G401 (cell line): ENCODE measurements at places on chromosomes 5 and 9. TPM values are rescaled to one million over a fixed set of nuclear protein-coding genes. Genes with fewer than 3 reads are reported as not detected.
A peak's percentile ranks its signal among the peaks of the same experiment; 100 is the strongest.

DNA sequence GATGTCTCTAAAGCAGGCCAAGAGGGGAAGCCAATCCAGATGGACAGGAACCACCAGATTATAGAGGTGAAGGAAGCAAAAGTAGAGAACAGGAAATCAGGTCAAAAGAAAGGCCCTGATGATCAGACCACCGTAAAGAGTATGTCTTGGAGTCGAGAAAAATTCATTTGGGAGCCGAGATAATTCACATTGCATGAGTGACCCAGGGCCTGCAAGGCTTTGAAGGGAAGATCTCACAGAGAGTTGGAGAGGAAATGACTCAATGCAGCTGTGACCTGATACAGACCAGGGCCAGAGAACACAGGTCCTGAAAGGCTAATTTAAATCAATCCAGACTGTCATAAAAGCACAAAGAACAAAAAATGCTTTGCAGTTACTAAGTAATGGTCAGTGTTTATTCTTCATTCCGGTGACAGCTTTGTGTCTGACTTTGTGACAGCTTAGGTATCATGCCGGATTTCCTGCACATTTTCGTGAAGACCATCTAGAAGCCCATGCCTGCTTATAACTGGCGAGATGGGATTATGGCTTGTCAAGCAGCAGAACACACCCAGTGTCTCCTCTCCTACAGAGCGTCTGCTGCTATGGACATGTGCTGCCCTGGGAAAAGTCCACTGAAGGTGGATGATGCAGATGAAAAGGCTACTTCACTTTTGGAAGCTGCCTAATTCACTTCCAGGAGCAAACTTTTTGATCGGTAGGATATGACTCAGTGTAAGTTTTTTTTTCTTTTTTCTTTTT is 5.8 kb upstream of the ACTBL2 start:
- no peak for DNase-seq

GRCh38 chr9:95793924-95794828 is 81.3 kb upstream of the ERCC6L2 start:
- no peak for DNase-seq

GRCh38 chr9:110619831-110620230 is 40.3 kb upstream of the SVEP1 start:
- DNase-seq, result peak; percentile 15

Gene GFI1B
- total RNA-seq, result 1.5 TPM in 1 of 2 replicates, not detected in the other

- no peak for DNase-seq
Measured at GRCh38 chr9:11892401-11892800, 800.8 kb upstream of the TYRP1 start.

- no peak for DNase-seq
Measured at GRCh38 chr5:150734579-150735384, 24.0 kb downstream of the DCTN4 start.

- DNase-seq, result no peak
Measured at GRCh38 chr5:67400752-67401151, 204.2 kb upstream of the CD180 start.

DNA sequence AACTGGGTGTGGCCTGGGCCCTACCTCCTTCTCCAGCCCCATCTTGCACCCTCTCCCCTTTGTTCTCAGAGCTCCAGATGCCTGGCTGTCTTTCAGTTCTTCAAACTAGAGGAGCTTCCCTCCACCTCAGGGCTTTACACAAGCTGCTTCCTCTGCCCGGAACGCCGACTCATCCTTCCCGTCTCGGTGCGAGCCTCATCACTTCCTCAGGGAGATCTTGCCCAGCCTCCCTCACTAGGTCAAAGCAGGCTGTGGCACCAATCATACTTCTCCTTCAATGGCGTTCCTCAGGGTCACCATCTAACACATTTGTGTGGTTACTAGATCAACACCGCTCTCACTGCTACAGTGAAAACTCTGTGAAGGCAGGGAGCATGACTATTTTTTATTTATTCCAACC is 56.2 kb upstream of the ZSWIM6 start:
- no peak for DNase-seq

DNA sequence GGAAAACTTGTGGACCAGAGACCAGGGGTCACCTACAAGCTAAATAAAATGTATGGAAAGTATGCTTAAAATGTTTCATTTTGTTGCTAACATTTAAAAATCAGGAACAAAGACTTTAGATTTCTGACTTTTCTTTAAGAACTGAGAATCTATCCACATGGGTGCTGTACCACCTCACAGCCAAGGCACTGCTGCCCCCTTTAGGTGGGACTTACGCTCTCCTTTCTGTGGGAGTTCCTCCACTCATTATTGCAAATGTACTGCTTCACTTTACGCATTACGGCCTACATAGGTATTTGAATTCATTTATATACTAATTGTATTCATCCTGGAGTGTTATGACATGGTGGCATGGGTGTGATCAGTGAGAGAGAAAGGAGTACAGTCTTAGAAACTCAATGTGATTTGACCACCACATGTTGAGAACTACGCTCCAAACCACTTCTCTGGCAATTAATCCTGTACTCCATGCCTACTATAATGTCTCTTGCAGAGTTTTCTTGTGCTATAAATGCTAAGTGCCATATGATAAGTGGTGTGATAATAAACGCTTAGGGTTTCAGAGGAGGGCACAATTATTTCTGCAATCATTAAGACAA is 24.7 kb upstream of the CETN3 start:
- peak; percentile 37 for DNase-seq

DNA sequence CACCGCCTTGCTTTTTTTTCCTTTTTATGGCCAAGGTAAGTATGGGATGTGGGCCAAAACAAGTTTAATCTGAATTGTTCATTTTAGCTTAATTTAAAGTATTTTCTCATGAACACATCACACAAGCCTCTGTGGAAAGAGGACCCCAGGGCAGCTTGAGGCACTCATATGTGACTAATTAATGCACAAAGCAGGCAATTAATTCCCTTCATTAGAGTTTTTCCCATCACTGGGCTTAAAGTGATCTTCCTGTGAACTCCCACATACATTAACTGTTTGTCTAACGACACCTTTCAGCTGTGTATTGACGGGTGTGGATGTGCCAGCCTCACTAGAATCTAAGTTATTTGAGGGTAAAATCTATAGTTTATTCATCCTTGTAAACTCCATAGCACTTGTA is 103.3 kb downstream of the MRPS27 start:
- DNase-seq, result no peak

Gene SUB1
- 365 and 559 TPM in 2 replicates for total RNA-seq

Gene PCDHGA3
- not detected in 2 replicates for total RNA-seq

DNA sequence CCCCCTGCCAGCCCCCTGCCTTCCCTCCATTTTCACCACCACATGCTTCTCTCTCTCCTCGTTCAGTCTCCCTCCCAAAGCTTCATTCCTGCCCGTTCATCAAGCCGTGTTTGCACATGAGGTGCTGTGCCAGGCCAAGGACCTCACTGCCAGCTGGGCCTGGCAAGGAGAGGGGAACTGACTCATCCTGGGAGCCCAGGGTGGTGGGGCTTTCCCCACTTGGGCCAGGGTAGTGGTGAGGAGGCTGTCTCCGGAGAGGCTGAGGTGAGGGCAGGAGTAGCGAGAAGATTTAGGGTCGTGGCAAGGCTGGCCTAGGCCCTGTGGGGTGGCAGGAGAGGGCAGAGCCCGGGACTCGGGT is 30.4 kb upstream of the NOTCH1 start:
- DNase-seq, result no peak

Gene PCDHAC2
- 7.8 and 8.0 TPM in 2 replicates for total RNA-seq

- DNase-seq, result no peak
Measured at GRCh38 chr5:32707418-32707997, 3.6 kb upstream of the NPR3 start.

GRCh38 chr9:129336601-129337331 is 158.7 kb upstream of the IER5L start:
- DNase-seq, result peak; percentile 61

Gene ICE1
- total RNA-seq, result 14.1 and 24.3 TPM in 2 replicates

Gene CDH9
- total RNA-seq, result not detected in 2 replicates

Gene GCNT4
- 63.2 and 92.1 TPM in 2 replicates for total RNA-seq

- DNase-seq, result no peak
Measured at GRCh38 chr9:114343471-114344187, 14.0 kb downstream of the ORM2 start.

DNA sequence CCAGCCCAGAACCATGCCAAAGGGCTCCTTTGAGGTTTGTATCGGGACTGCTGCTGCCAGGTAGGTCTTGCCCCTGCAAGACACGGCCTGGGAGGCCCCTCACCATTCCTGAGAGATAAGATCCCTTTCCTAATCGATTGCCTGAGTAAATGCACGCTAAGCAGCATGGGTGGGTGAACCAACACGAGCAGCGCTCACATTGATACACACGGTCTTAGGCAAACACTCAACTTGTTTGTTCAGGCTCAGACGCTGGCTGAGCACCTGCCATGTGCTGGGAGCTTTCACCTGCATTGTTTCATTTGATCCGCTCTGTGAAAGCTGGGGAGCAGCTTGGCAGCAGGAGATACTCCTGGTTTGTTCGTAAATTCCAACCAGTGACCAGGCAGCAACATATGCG is 76.9 kb upstream of the NEURL1B start:
- DNase-seq, result no peak

GRCh38 chr9:135486267-135487065 is 6.9 kb downstream of the PPP1R26 start:
- DNase-seq, result no peak

Gene FAM153A
- not detected in 2 replicates for total RNA-seq
